AG08395 (cell line): ENCODE measurements at places on chromosomes 12 and 14.

GRCh38 chr12:130288206-130288605, 49.5 kb upstream of the PIWIL1 start:
- DNase-seq, result no peak

DNA sequence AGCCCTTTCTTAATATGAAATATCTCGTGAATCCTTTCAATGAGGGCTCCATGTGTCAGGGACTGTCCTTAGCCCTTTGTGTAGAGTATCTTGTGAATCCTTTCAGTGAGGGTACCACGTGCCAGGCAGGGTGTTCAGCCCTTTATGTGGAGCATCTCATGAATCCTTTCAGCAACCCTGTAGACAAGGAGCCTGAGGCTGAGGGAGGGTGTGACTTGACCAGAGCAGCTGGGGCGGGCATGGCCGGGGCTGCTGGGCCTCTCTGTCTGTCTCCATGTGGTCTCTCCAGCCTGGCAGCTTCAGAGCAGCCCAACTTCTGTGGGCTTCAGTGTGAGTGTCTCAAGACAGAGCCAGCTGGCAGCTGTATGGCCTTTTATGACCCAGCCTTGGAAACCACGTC, 140.2 kb downstream of the AACS start:
- DNase-seq, result no peak

DNA sequence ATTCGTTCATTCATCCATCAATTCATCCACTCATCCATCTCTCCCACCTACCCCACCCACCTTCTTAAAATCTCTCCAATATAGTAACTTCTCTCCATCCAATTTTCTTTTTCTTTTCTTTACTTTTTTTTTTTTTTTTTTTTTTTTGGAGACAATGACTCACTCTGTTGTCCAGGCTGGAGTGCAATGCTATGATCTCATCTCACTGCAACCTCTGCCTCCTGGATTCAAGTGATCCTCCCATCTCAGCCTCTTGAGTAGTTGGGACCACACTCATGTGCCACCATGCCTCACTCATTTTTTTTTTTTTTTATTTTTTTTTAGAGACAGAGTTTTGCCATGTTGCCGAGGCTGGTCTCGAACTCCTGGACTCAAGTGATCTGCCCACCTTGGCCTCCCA, 118.4 kb downstream of the SUDS3 start:
- no peak for DNase-seq

- DNase-seq, result no peak
Measured at GRCh38 chr12:61923152-61923551, 337.1 kb upstream of the USP15 start.

- DNase-seq, result no peak
Measured at GRCh38 chr14:90617961-90618360, 198.3 kb downstream of the TTC7B start.

GRCh38 chr12:104422441-104422840, 34.3 kb upstream of the CHST11 start:
- DNase-seq, result no peak

GRCh38 chr12:102478405-102479098, 1.8 kb downstream of the IGF1 start:
- no peak for DNase-seq

- no peak for DNase-seq
Measured at GRCh38 chr14:103646189-103646588, 17.2 kb downstream of the KLC1 start.

- peak; percentile 45 for DNase-seq
Measured at GRCh38 chr12:82527165-82527780, 159.4 kb upstream of the TMTC2 start.

DNA sequence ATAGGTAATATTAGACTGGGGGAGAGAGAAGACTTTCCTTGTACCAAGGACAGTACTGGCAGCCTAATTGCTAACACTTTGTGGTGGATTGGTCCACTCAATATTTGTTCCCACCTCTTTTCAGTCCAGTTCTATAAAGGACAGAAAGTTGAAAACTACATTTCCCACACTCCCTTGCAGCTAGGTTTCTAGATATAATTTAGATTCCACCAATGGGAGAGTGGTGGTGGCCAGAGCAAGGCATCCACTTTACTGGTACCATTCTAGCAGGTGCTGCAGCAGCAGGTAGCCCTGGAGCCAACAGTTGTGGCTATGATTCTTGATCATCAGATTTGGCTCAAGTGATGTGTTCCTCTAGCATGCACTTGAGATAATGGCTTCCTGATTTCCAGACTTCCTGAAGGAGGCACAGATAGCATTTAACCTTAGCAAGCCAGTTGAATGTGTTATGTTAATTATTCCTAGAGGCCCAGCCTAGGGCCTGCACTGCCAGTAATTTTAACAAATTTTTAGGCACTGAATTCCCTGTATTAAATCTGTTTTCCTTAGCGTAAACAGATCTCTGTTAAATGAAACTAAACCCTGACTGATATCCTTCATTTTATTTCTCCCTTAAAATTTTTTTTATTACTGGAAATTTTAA, 24.4 kb downstream of the SLC38A1 start:
- no peak for DNase-seq

DNA sequence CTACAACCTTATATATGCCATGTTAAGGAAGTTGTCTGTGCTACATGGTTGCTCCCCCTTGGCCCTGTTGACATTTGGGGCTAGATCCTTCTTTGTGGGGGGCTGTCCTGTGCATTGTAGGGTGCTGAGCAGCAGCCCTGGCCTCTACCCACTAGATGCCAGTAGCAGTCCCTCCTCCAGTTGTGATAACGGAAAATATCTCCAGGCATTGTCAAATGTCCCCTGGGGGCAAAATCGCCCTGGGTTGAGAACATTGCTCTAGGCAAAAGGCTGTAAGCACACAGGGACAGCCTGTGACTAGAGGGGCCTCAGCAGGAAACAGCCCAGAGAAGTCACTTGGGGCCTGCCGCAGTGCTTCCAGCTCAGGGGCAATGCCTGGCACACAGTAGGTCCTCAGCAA, 1100.3 kb downstream of the BCL11B start:
- no peak for DNase-seq

DNA sequence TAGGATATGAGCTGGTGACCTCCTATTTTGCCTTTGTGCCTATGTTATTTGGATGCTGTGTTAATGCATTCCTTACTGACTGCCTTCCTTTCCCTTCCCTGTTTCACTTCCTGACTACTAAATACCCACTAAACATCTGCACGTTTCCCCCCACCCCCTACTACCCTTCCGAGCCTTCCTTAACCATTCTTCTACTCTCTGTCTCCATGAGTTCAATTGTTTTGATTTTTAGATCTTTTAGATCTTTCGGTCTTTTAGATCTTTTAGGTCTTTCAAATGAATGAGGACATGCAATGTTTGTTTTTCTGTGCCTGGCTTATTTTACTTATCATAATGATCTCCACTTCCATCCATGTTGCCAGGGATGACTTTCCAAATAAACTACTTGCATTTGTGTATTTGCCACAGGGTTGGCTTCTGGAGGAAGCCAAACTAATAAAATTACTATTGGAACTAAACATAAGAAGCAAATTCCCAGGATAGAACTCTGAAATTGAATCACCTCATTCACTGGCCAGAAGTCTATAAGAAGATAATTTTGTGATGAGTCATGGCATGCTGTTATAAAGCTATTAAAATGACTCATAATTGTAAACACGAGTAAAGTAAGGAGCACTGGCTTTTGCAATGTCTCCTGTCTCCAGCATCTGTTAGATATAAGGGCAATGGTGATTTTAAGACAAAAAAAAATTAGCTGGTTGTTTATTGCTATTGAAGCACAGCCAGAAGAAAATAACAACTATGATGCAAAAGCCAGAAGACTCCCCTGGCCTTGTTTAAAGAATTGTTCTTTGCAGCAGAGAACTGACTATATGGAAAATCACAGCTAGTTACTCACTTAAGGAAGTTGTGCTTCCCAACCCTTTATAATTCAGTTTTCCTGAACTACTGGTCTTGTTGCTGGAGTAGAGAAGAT, 586.3 kb downstream of the LRFN5 start:
- peak; percentile 68 for DNase-seq

DNA sequence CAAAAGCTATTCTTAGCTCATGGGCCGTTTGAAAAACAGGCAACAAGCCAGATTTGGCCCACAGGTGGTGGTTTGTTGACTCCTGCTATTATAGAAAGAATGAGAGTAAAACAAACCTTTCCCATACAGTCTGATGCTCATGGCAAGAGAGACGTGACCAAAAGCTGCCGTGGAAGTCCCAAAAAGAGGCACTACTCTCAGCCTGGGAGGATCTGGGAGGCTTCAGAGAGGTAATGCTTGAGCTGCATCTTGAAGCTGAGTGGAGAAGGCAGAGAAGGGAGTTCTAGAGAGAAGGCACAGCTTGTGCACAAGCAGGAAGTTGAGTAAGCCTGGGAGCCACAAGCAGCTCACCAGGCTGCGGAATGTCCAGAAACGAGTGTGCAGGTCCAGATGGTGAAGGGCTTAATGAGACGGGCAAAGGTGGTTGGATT, 9.6 kb downstream of the PLXNC1 start:
- no peak for DNase-seq

- peak; percentile 4 for DNase-seq
Measured at GRCh38 chr14:97688631-97689336, 891.6 kb downstream of the VRK1 start.

- no peak for DNase-seq
Measured at GRCh38 chr14:67636361-67636919, 16.7 kb downstream of the ARG2 start.

DNA sequence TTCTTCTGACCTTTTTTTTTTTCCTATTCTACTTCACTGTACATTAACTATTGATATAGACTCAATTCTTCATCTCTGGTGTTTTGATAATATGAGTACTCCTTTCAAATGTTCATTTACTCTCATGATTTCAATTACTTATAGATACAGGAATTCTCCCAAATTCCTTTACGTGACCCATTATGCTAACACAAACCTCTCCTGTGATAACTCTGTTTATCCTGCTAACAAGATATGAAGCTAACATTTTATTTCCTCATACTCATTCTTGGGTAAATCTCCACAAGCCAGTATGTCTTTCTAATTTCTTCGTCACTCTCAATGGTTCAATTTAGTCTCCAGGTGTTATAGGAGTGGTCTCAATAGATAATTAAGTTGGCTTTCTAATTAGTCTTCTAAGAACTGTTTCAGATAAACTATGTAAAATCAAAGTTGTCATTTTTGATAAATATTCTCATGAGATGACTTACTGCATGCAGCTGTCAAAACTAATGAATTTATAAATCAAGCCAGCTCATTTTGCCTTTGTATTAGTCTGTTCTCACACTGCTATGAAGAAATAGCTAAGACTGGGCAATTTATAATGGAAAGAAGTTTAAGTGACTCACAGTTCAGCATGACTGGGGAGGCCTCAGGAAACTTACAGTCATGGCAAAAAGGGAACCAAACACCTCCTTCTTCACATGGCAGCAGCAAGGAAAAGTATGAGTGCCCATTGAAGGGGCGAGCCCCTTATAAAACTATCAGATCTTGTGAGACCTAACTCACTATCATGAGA, 130.6 kb upstream of the MYF6 start:
- no peak for DNase-seq

GRCh38 chr12:56581418-56582145, 48.5 kb downstream of the BAZ2A start:
- no peak for DNase-seq

DNA sequence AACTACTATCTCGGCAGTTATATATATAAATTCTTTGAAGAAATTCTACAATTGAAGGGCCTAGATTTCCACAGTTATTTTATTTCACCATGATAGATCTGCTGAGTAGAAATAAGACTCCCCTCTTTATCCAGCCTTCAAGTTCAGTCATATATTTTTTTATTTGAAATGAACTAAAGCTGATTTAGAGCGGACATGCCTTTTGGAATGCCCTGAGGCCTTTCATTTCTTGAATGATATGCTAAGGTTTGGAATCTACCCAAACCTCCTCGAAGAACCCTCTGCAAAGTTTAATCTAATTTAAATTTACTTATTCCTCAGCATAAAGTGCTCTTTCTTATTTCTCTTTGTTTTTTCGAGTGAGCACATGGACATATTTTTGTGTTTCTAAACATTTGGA, 15.1 kb downstream of the SIX1 start:
- DNase-seq, result no peak

- DNase-seq, result no peak
Measured at GRCh38 chr12:14545144-14546124, 22.2 kb downstream of the PLBD1 start.

GRCh38 chr12:111320258-111321050, 48.4 kb downstream of the PHETA1 start:
- DNase-seq, result no peak

DNA sequence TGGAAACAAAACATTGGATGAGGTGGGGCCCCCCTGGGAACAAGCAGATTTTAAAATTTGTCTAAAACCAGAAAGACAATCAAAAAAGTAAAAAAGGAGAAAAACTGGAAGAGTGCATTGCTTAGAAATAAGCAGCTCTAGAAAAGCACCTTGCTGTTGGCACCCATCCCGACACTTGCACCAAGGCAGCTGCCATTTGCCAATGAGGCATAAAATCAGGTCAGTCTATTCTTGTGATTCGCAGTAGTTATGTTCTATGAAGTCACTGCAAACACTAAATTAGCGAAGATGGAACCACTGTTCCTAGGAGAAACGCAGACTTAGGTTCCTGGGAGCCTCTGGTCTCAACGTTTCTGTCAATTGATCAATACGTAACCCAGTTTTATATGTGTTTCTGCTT, 16.2 kb downstream of the VPS33A start:
- no peak for DNase-seq

DNA sequence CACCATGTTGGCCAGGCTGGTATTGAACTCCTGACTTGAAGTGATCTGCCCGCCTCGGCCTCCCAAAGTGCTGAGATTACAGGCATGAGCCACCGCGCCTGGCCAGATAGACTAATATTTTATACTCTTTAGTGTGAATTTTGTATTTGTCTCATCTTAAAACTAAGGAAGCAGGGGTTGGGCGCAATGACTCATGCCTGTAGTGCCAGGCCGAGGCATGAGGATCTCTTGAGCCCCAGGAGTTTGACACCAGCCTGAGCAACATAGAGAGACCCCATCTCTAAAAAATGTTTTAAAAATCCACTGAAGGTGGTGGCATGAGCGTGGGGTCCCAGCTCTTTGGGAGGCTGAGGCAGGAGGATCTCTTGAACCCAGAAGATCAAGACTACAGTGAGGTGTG, 9.0 kb downstream of the DYNC1H1 start:
- DNase-seq, result no peak

GRCh38 chr12:90235642-90236041, 527.0 kb upstream of the ATP2B1 start:
- DNase-seq, result no peak

DNA sequence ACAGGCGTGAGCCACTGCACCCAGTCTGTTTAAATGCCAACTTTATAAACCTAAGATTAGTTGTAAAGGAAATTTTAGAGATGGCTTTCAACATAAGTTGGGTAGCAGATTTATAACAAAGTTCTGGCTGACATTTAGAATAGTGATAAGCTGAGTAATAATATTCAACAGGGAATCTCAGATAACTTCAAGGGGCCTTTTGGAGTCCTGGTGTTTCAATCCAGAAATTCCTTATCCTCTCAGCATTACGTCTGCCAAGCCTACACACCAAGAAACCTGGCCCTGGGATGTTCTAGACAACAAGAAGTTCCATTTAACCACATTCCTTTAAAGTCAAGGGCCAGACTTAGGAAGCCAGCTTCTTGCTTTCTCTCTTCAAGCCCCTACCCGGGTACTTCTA, 59.5 kb upstream of the DYRK2 start:
- no peak for DNase-seq

- no peak for DNase-seq
Measured at GRCh38 chr12:30514666-30515065, 181.0 kb downstream of the IPO8 start.

GRCh38 chr14:56555921-56556570, 23.6 kb upstream of the TMEM260 start:
- DNase-seq, result peak; percentile 30
